Placental pericyte (primary cell): ENCODE measurements at places on chromosomes 3 and 15. TPM values are rescaled to one million over a fixed set of nuclear protein-coding genes. Genes with fewer than 3 reads are reported as not detected.

Gene CEMIP
- 42.1 and 259 TPM in 2 replicates for total RNA-seq

Gene SEMA7A
- total RNA-seq: 3.3 and 132 TPM in 2 replicates

Gene DUOXA2
- total RNA-seq: not detected in 2 replicates

Gene TGM5
- total RNA-seq: not detected in 2 replicates

Gene TICRR
- total RNA-seq: 0.44 and 13.0 TPM in 2 replicates

Gene STARD5
- 5.6 and 24.3 TPM in 2 replicates for total RNA-seq

Gene PLD1
- 21.8 and 40.5 TPM in 2 replicates for total RNA-seq

Gene ITPKA
- total RNA-seq: 3.5 and 7.7 TPM in 2 replicates

Gene ARL14
- total RNA-seq: 0.14 TPM in 1 of 2 replicates, not detected in the other

Gene MOBP
- not detected in 2 replicates for total RNA-seq

Gene C3orf62
- 1.1 and 1.3 TPM in 2 replicates for total RNA-seq

Gene MST1
- 5.7 and 5.9 TPM in 2 replicates for total RNA-seq

Gene SLC27A2
- total RNA-seq: 0.66 TPM in 1 of 2 replicates, not detected in the other

Gene NR1I2
- under 0.01 TPM in 1 of 2 replicates, not detected in the other for total RNA-seq

Gene DENND4A
- 14.7 and 22.5 TPM in 2 replicates for total RNA-seq

Gene NRG4
- not detected in 2 replicates for total RNA-seq

Gene VGLL3
- 27.6 and 85.9 TPM in 2 replicates for total RNA-seq

Gene ZBTB47
- total RNA-seq: 26.0 and 35.4 TPM in 2 replicates

Gene CNTN3
- 0.66 and 2.6 TPM in 2 replicates for total RNA-seq

Gene SEMA3G
- under 0.01 TPM in 2 replicates for total RNA-seq

Gene GOLGA6B
- total RNA-seq: not detected in 2 replicates

Gene GOLGA8T
- total RNA-seq: not detected in 2 replicates

Gene FEZF2
- total RNA-seq: not detected in 2 replicates
